Hindlimb muscle (tissue), 1 donor: ENCODE measurements at places on chromosomes 5 and 9. TPM values are rescaled to one million over a fixed set of nuclear protein-coding genes. Genes with fewer than 3 reads are reported as not detected.

The SMIM33 gene
- not detected for polyA plus RNA-seq

The PLAC8L1 gene
- 1.3 TPM for polyA plus RNA-seq

The CNTLN gene
- 7.4 TPM for polyA plus RNA-seq

The ADAMTSL2 gene
- polyA plus RNA-seq: 4.0 TPM

The CLK4 gene
- polyA plus RNA-seq: 35.4 TPM

The FGF1 gene
- 5.1 TPM for polyA plus RNA-seq

The LEAP2 gene
- 2.6 TPM for polyA plus RNA-seq

GRCh38 chr9:136995362-136995761 lies 1.0 kb downstream of the CLIC3 start:
- DNase-seq: no peak

GRCh38 chr5:107118184-107119019 lies 552.3 kb downstream of the EFNA5 start:
- no peak for DNase-seq

- DNase-seq: no peak
These were observed 34.6 kb upstream of the IPPK start for GRCh38 chr9:92704528-92704927.

DNA sequence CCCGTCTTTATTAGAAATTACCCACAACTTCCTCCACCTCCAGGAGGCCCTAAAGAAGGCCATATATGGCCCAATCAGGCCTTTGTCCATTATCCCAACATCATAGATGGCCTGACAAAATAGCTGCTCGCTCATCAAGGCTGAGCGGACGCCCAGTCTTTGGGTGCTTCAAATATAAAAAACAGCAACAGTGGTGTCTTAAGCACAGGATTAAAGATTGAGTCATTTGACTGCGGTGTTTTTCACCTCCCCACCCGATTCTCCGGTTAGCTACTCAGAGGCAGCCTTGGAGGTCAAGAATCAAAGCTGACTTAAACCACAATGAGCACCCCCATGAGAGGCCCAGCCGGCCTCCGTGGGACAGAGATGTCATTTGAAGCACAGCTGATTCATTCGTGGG lies 18.8 kb downstream of the S1PR3 start:
- DNase-seq: no peak

GRCh38 chr5:88145221-88145610 lies 123.4 kb downstream of the TMEM161B start:
- DNase-seq: no peak

DNA sequence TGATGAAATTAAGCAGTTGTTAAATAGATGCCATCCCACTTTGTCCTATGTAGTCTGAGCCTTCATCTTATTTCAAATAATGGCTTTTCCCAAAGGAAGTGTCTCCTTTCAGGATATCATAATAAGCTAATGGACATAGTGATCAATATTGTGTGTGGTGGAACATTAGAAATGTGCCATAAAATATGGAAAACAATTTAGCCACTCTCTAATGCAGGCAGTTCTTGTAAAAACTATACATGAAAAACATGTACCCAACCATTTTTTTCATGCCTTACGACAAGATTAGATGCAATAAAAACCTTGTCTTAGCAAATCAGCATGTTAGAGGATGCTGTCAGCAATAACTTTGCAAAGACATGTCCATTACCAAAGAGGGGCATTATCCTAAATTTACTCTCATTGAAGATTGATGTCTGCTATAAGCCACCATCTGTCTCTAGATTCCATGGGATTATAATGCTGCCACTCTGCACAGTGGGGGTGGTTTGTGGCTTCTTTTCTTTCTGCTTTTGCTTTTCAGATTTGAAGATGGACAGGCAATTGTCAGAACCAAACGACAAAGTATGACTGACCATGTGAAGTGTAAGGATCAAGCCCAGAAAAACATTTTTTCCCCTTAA lies 724.0 kb upstream of the ZNF608 start:
- DNase-seq: no peak
